ENCODE measurements at places on chromosomes 12 and 14. TPM values are rescaled to one million over a fixed set of nuclear protein-coding genes. Genes with fewer than 3 reads are reported as not detected.

DNA sequence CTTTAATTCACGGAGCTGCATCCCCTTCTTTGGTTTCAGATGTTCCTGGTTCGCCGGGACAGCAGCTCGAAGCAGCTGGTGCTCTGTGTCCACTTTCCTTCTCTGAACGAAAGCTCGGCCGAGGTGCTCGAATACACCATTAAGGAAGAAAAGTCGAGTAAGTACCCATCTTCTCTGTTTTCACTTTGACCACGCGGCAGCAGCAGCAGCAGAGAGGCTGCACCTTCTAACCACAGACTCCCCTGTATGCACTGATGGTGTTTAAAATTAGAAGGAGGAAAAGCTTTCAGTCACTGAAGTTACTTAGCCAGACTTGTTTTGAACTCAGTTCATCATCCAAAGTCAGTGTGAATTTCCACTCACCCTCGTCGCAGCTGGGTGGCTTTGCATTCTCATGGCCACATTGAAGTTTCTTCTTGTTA, 63.8 kb downstream of the RIN3 start:
- no peak for DNase-seq

GRCh38 chr14:70281939-70282338, 77.5 kb downstream of the COX16 start:
- no peak for DNase-seq

MYF6 gene
- total RNA-seq, result not detected

NANOG gene
- total RNA-seq, result 0.16 TPM

ZDHHC22 gene
- 0.50 TPM for total RNA-seq

DNA sequence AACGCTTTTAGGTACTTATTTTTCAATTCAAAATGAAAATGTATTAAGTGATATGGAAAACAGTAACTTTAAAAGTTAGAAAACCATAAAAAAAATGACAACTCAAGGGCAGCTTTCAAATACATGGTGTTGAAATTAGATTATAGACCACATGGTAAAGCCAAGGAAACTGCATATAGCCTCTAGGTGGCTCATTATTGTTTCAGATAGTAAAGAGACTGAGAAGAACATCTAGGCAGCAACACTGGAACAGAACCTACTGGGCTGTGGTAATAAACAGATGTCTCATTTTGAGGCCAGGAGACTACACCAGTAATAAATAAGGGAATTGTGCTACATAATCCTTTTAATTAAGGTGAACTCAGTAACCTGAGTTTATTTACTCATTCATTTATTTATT, 13.0 kb downstream of the FBXO33 start:
- DNase-seq, result no peak

ALDH1L2 gene
- 69.2 TPM for total RNA-seq

CLEC4E gene
- total RNA-seq, result not detected

KRT78 gene
- total RNA-seq, result not detected

DNA sequence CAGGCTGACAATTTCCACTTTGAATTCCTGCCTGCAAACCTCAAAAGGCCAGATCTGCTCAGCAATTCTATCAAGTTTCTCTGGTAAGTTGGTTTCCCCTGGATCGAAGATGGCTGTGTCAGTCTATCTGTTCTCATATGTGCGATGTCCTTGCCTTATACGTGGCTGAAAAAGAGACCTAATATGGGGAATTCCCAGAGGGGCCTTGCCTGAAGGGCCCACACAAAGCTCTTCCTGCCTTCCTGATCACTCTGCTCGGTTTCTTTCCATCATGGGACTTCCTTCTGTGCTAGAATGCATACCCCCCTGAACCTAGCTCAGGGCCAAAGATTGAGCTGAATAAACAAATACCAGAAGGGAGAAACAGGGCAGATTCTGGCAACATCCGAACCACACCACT, 13.2 kb downstream of the TCL1B start:
- no peak for DNase-seq

GRCh38 chr14:20734430-20734806, 11.3 kb upstream of the EDDM3A start:
- no peak for DNase-seq

KCNA5 gene
- not detected for total RNA-seq

DNA sequence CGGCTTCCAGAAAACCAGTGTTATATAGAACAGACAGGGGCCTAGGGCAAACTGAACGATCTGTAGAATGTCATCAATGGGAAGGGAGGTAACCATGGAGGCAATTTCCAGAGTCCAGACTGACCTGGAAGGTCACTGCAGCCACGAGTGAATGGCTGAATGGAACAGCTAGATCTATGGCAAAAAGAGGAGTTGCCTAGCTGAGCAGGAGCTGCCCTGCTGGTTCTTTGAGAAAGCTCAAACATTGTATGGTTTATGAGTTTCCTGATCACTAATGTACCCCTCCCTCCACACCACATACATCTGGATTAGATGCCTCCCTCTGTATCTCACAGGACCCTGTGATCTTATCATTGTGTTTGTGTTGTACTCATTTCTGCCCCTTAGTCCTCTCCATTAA, 1.0 kb upstream of the RERG start:
- no peak for DNase-seq

SLC25A47 gene
- not detected for total RNA-seq

Measured in astrocyte (in vitro differentiated cells and primary cell).